ENCODE measurements at places on chromosomes 4 and X.

DNA sequence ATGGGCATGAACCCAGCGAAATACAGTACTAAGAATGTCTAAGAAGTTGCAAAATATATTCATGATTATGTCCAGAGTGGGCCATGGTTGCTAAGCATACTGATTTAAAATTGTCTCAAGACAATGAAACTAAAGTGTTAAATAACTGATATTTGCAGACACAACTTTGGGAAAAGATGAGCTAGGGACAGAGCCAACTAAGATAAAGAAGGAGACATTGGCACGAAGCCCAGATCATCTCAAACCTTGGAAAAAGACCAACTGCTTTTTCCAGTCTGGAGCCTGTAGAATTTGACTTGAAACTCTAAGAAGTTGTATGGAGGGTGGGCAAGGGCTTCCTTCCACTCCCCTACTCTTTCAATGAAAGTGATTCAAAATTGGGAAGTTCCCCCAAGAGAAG lies 108.5 kb upstream of the GLRA2 start:
- peak; percentile 10 for DNase-seq

- DNase-seq = no peak
These were observed 701.2 kb upstream of the LCORL start for GRCh38 chr4:18722748-18723191.

DNA sequence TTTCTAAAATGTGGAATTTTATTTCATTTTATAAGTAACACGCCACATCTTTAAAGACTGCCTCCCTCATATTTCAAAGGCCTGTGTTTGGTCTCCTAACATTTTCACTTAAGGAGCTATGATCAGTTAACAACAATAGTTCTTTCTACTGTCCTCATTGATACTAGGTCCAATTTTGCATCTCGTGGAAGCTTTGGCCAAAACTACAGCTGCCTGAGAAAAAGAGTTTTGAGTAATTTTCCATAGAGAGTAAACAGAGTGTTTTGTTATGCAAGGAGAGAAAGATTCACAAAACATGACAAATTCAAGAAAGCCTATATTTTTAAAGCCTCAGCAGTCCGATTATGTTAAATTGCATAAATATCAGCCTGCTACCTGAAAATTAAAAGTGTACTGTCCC lies 11.4 kb upstream of the PCDH18 start:
- DNase-seq = no peak

DNA sequence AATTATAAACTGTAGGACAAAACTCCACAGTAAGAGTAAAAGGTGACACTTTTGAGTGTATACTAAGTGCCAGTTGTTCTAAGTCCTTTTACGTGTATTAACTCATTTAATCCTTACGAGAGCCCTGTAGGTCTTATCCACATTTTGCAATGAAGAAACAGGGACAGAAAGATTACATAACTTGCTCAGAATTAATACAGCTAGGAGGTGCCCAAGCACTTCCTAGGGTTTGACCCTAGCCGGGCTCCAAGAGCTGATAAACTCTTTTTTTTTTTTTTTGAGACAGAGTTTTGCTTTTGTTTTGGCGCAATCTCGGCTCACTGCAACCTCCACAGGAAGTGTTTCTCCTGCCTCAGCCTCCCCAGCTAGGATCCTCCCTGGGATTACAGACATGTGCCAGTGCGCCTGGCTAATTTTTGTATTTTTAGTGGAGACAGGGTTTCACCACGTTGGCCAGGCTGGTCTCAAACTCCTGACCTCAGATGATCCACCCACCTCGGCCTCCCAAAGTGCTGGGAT lies 110.4 kb downstream of the UBE2K start:
- no peak for DNase-seq

GRCh38 chrX:115588179-115588578 lies 27.2 kb downstream of the PLS3 start:
- no peak for DNase-seq

DNA sequence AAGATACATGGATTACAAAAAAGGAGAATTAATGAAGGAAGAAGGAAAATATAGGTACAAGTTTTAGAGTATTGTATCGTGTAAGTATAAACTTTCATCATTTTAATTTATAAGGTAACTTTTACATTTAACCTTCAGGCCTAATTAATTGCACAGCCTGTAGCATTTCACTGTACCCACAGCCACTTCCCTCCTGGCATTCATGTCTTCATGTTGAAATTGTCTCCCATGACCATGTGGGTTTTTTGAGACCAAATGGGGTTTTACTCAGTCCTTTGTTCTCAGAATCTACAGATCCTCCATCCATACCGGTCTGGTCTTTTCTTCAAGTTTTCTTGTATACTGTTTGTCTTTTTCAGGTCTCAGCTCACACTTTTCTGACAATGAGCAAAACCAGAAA lies 194.3 kb upstream of the CLNK start:
- no peak for DNase-seq

GRCh38 chr4:151865312-151865711 lies 104.5 kb upstream of the GATB start:
- no peak for DNase-seq

GRCh38 chr4:56505269-56506130 lies at the start of gene ARL9:
Gene ARL9, plus strand, starts transcription at chr4:56505791. Its CDS starts 72 bp downstream, at chr4:56505863.
- peak; percentile 67 for DNase-seq
